ENCODE measurements at places on chromosomes 16 and 17.

DNA sequence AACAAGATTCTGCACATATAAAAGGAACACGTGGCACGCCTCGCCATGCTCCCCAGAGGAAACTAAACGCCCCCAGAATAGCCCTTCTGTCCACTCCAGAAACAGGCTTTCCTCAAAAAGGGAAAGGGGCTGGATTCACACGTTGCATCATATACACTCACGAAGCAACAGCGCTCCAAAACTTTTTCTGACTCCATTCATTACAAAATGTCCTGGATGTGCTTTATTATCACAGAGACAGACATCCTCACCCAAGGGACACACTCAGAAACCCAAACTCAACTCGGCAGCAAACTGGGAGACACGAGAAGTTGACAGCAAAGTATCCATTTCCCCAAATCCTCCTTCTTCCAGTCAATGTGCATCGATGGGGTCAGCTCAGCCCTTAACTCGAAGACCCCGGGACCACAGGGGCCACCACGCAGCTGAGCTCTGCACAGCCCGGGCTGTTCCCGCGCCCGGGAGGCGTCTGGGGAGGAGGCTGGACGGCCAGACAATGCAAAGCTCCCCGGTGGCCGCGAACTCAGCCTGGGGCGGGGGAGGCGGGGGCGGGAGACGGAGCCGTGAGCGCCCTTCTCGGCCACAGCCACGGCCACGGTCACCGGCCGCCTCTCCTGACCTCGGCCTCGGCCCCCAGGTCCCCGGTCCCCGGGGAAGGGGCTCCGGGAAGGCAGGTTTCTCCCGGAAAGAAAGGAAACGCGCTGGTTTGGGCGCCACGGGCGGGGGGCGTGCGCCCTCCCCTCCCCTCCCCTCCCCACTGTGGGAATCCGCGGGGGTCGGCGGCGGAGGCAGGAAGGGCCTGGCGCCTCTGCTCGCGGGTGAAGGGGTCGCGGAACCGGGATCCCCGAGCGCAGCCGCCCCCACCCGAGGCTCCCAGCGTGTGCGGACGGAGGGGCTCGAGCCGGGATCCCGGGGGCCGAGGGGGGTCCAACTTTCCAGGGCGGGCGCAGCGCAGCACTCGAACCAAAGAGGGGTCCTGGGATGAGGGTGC lies 1.2 kb downstream of the NXN start:
- DNase-seq, result peak; percentile 73

GRCh38 chr17:47949197-47949759 lies 7.9 kb downstream of the PNPO start:
- peak; percentile 82 for DNase-seq

DNA sequence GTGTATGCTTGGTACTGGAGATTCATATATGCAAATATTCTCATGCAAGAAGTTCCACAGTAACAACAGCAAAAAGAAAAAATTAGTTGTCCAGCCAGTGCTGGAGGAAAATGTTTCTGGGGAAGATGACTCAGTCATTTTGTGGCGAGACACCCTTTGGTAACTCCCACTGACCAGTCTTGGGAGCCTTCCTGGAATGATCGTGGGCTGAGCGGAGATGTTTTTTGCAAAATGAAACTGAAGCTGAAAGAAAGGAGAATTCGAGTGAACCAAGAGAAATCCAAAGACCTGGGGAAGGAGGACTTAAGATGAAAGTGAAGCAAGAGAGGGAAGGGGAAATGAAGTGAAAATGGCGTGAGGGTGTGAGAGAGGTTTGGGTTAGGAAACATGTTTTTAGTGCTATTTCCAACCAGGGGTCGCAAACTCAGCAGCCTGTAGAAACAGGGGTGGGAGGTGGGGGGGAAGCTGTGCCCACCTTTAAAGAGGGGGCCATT lies 5.2 kb downstream of the ITPRIPL2 start:
- peak; percentile 89 for DNase-seq

DNA sequence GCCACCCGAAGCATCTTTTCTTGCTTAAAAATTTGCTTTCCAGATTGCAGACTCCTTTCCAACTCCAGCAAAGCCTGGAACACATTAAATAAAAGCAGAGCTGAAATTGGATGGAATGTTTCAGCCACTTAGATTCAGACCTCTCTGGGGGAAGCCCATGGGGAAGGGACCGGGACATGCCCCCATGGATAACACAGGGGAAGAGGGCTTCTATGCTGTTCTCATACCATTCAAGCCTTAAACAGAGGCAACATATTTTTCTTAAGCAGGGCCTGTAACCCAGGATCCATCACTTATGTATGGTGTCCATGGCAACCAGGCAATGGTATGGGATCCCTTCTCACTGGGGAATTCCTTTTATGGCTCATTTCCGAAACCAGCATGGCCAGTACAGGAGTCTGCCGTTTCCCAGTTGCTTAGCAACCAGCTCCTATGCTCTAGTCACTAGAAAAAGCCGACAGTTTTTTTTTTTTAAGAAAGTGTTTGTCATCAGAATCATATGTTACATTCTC lies 62.0 kb upstream of the MARCHF10 start:
- peak; percentile 96 for DNase-seq

GRCh38 chr16:69838489-69838888 lies 76.4 kb downstream of the WWP2 start:
- DNase-seq, result no peak

DNA sequence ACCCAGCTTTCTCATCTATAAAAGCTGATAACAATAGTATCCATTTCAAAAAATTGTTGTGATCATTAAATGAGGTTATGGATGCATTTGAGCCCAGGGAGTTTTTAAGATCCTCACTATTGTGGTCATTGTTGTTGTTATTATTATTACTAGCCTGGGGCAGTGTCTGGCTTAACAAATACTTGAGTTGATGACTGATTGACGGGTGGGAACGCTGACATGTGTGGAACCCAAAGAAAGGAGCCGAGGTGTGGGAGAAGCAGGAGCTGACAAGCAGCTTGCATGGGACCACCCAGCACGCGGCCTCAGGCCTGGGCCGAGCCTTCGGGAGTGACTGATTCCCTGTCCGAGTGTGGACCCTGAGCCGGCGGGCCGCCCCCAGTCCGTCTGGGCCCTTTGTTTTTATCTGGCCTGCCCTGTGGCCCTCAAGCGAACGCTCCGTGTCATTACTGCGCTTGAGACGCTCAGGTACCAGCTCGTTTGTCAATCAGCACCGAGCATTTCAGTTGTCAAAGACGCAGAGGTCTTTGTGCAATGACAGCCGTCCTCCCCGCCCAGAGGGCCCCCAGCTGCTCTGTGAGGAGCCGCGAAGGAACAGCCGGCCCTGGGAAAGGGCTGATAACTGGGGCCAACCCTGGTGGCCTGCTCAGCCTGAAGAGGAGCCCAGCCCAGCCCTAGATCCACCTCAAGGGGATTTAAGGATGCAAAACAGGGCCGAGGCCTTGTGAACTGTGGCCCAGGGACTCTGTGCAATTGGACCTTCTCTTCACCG lies 132.9 kb upstream of the FOXF1 start:
- DNase-seq, result no peak

GRCh38 chr17:65855245-65855644 lies 293.8 kb upstream of the AXIN2 start:
- no peak for DNase-seq

DNA sequence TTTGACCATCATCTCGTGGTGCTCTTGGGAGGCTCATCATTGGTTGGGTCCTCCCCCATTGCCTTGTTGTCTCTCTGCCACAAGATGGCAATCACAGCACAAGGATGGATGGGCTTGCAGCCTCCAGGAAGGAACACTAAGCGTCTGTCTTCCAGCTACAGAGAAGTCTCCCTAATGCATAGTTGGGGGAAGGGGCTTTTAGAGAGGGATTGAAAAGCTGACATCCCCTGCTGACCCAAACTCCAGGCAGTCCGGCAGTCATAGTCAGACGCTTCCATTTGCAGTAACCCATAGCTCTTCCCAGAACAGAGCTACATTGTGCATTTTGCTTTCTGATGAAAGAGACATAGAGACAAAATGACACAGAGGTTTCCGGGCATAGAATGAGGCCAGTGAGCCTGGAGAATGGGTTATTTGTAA lies 111.4 kb downstream of the UTP18 start:
- peak; percentile 68 for DNase-seq

GRCh38 chr16:20372701-20373100 lies 20.2 kb upstream of the UMOD start:
- DNase-seq, result no peak

DNA sequence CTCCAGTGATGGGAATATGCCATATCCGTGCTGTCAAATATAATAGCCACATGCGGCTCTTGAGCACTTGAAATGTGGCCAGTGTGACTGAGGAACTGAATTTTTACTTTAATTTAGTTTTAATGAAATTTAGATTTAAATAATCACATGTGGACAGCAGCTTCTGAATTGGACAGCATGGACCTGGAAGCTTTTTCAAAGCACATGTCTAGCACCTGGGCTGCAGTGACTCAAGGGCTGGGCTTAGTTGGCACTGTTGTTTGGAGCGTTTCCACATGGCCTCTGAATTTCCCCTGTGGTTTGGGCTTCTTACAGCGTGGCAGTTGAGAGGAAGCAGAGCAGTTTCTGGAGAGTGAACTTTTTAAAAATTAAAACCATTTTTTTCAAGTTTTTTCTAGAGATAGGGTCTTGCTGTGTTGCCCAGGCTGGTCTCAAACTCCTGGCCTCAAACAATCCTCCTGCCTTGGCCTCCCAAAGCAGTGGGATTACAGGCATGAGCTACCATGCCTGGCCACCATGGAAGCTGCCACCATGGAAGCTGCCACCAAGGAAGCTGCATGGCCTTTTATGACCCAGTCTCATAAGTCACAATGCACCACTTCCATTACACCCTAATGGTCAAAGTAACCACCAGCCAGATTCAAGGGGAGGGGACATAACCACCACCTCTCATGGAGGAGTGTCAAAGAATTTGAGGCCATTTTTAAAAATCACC lies 6.7 kb upstream of the TOB1 start:
- DNase-seq, result peak; percentile 19
